ENCODE measurements at places on chromosomes 3 and 15. TPM values are rescaled to one million over a fixed set of nuclear protein-coding genes. Genes with fewer than 3 reads are reported as not detected.

The CFAP100 gene
- total RNA-seq = not detected

DNA sequence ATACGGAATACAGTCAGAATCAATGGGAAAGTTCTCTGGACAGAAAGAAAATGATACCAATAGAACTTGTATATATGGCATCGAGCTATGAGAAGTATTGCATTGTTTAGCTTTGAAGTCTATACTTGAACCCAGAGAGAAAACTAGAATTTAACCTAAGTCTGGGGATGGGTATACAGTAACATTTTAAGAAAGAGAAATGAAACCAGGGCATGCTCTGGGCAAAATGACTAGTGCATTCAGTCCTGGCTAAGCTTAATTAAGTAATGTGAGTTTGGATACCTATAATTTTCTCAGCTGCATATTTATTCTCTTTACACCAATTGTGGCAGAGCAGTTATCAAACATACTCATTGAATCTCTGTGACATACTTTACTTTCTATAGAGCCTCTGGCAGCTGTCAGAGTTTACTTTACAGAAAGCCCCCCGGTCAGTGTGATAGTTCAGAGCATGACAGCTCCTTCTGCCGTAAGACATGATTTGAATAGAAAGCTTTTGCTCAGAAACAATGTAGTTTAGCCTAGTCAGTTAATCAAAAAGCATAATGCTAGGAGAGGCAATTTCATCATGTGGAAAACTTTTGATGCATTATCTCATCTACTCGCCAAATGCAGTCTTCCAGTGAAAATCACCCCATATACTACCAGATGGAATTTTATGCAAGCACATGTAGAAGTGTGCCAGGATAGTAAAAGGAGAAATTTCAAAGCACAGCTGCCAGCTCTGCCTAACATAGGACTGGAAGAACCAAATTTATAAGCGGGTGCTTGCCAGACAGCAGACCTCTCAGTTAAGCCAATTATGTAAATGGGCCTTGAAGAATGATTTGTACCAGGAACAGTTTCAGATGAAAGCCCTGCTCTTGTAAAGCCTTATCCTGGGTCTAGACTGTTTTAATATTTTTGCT, 40.7 kb downstream of the OXSM start:
- no peaks in the 10 kb centered on the region for H3K36me3 ChIP-seq
- peaks cover 12% of the 10 kb centered on the region for H3K4me1 ChIP-seq
- H3K27ac ChIP-seq = no peak overlapping the region
- DNase-seq = no peak
- H3K27me3 ChIP-seq = no peaks in the 10 kb centered on the region
- no peak overlapping the region for H3K4me3 ChIP-seq

- peaks cover 100% of the 10 kb centered on the region for H3K4me1 ChIP-seq
- peak overlapping the region; percentile 68 for H3K27ac ChIP-seq
- peak; percentile 54 for DNase-seq
- no peaks in the 10 kb centered on the region for H3K27me3 ChIP-seq
- no peak overlapping the region for H3K4me3 ChIP-seq
- peaks cover 6% of the 10 kb centered on the region for H3K36me3 ChIP-seq
These were observed 27.6 kb downstream of the TBC1D2B start for GRCh38 chr15:78049691-78050440.

GRCh38 chr15:68730471-68730919, 90.2 kb downstream of the ANP32A start:
- no peak overlapping the region for H3K4me3 ChIP-seq
- H3K4me1 ChIP-seq = no peaks in the 10 kb centered on the region
- no peak for DNase-seq
- no peak overlapping the region for H3K27ac ChIP-seq
- H3K27me3 ChIP-seq = no peaks in the 10 kb centered on the region

GRCh38 chr15:40852529-40852928, 8.7 kb downstream of the SPINT1 start:
- no peaks in the 10 kb centered on the region for H3K27me3 ChIP-seq
- no peaks in the 10 kb centered on the region for H3K36me3 ChIP-seq
- no peak overlapping the region for H3K4me3 ChIP-seq
- peaks cover 4% of the 10 kb centered on the region for H3K4me1 ChIP-seq
- no peak for DNase-seq

DNA sequence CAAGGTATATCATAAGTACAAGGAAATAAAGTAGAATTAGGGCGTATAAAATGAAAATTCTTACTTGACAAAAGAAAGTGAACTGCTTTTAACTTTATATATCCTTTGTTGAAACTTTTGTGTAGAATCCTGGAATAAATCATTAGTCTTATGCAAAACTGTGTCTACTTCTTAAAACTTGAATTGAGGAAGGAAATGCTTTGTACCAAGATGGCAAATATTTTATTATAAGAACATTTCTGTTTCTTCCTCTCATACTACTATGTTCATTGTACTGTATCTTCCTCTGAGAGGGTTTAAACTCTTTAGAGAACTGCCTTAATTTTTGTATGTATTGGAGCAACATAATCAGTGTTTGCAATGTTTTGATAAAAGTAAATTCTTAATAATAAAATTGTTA, 42.0 kb downstream of the RASA2 start:
- H3K27ac ChIP-seq = no peak overlapping the region
- peaks cover 98% of the 10 kb centered on the region for H3K4me1 ChIP-seq
- no peak overlapping the region for H3K4me3 ChIP-seq
- peaks cover 5% of the 10 kb centered on the region for H3K36me3 ChIP-seq

DNA sequence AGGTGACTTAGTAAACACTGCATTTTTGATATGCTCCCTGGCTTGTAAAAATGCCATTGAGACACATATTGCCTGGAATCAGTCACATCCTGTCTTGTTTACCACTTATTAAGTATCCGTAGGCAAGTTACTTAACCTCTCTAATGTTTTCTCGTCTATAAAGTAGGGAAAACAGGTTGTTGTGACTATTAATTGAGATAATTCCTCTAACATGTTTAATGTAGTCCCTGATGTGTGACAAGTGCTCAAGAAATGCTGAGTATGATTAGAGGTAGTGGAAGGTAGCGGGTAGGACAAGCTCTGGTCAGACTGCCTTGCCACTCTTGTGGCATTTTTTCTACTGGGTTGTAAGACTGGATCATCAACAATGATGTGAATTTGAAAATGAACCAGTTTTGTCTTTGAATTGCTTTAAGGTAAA, 54.1 kb downstream of the NFKBIZ start:
- no peak overlapping the region for H3K4me3 ChIP-seq
- no peaks in the 10 kb centered on the region for H3K36me3 ChIP-seq
- H3K27ac ChIP-seq = no peak overlapping the region
- DNase-seq = no peak

- H3K27me3 ChIP-seq = no peaks in the 10 kb centered on the region
- H3K36me3 ChIP-seq = peaks cover 44% of the 10 kb centered on the region
- DNase-seq = no peak
- H3K27ac ChIP-seq = no peak overlapping the region
- no peak overlapping the region for H3K4me3 ChIP-seq
These were observed 275.6 kb downstream of the BBX start for GRCh38 chr3:107798381-107798780.

DNA sequence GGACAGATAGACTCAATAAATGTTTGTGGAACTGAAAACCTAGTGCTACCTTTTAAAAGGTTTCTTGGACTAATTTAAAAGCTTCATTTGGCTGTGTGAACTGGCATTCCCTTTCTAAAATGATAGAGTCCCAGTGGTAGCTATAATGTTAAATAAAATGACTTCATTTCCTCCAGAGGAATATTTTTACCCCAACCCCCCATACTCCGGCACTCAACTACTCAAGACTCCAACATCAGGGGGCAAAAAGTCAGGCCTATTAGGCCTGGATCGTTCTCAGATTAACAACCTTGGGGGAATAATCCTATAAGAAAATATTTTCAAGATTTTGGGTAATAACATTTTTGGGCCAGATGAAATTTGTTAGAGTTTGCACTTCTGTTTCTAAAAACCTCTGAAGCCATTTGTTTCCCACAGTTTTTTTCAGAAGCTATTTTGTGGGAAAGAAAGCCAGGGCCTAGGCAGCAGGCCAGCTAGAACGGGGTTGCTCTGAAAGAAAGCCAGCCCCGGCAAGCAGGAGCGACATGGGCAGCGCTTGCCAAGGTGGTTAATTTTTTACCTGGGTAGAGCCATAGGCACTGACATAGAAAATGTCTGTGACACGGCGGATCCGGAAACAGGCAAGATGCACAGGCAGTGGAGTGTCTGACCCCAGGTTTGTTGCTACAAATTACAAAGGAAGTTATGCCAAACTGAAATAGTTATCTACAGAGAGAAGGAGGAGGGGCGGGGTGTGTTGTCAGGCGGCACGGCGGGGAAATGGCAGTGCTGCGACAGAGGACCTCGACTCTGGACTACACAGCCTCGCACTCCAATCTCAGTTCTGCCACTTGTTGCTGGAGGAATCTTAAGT, 84.6 kb downstream of the MAGI1 start:
- no peaks in the 10 kb centered on the region for H3K27me3 ChIP-seq
- no peaks in the 10 kb centered on the region for H3K36me3 ChIP-seq
- H3K4me1 ChIP-seq = no peaks in the 10 kb centered on the region
- H3K27ac ChIP-seq = no peak overlapping the region

The DGKG gene
- not detected for total RNA-seq

DNA sequence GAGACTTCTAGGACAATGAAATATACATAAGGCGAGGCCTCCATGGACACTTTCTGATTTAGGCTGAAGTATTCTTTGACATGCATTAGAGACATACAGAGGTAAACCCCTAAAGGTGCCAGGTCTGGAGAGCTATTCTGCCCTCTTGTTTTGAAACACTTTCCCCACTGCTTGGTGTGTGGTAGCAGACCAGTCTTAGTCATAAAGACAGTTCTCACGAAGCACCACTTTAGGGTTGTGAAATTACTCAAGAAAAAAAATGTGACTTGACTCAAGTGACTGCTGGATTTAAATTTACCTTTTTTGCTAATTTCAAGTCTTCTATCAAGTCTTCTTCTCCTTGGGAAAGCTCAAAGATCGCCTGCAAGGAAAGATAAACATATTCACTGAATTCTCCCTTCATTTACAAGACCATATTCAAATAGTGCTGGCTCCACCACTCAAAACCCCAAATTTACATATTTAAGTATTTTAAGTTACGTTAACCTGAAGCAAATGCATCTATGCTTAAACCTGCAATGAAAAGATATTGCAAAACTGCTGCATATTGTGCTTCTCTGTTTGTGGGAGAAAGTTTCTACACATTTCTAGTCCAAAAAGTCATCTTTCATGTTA, 48.4 kb downstream of the ARHGEF3 start:
- no peak overlapping the region for H3K4me3 ChIP-seq
- DNase-seq = no peak
- H3K27ac ChIP-seq = peak overlapping the region; percentile 22
- H3K36me3 ChIP-seq = peaks cover 46% of the 10 kb centered on the region
- H3K27me3 ChIP-seq = no peaks in the 10 kb centered on the region

DNA sequence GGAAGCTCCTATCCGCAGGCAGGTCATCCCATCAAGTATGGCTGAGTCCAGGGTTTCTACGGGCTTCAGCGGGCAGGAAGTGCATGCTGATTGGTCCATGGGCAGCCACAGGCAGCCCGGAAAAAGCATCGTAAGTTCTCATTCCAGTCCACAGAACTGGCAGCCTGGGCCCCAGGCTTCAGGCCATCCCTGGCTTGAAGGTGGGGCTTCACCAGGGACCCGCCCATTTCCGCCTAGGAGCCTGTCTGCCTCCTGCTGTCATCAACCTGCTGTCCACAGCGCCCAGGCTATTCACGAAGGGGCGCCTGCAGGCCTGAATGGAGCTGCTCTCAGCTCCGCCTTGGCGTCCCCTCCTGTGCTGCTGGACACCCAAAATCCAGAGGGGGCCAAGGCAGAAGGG, 13.9 kb downstream of the PCYT1A start:
- no peaks in the 10 kb centered on the region for H3K27me3 ChIP-seq
- DNase-seq = no peak
- H3K4me1 ChIP-seq = peaks cover 36% of the 10 kb centered on the region
- H3K4me3 ChIP-seq = peak overlapping the region; percentile 21
